B cell (primary cell): ENCODE measurements at places on chromosomes 6 and 20. TPM values are rescaled to one million over a fixed set of nuclear protein-coding genes. Genes with fewer than 3 reads are reported as not detected.

- no peaks in the 10 kb centered on the region for H3K27me3 ChIP-seq
- no peak overlapping the region for H3K4me3 ChIP-seq
- no peaks in the 10 kb centered on the region for H3K36me3 ChIP-seq
Measured at GRCh38 chr6:45074439-45074838, 253.7 kb upstream of the RUNX2 start.

DNA sequence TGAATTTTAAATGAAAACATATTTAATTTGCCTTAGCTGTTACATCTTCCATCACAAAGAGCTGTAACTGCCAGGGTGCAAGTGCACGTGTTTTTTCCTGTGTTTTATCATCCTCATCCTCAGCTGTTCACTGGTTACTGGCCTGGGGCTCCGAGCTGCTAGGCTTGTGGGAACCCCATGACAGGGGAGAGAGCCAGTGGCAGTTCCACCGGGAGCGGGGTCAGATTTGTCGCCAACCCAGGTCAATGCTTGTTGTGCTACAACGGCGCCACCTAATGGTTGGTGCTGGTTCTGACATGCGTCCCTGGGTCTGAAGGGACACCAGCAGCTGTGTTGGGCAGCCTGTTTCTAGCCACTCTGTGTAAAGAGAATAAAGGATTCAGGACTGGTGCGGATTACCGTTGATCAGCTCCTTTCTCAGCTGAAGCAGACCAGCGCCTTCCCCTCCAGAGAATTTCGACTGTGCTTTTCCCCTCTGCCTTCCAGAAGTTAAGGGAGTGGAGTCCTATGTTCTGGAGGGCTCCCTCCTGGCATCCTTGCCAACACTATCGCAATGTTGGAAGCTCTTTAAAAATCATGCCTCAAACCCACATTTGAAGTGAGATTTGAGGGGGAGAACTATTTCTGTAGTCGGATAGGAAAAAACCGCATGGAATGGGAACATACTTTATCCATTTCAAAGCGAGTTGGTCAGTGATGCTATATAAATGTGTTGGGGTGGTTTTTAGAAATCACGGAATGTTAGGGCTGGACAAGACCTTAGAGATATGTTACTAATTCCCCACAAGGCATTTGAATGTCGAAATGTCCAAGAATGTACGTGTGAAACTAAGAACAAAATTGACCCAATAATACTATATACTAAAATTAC is 32.1 kb downstream of the SUMO4 start:
- H3K36me3 ChIP-seq = no peaks in the 10 kb centered on the region
- H3K27me3 ChIP-seq = no peaks in the 10 kb centered on the region
- H3K4me3 ChIP-seq = no peak overlapping the region
- H3K27ac ChIP-seq = no peak overlapping the region
- peaks cover 7% of the 10 kb centered on the region for H3K4me1 ChIP-seq

DNA sequence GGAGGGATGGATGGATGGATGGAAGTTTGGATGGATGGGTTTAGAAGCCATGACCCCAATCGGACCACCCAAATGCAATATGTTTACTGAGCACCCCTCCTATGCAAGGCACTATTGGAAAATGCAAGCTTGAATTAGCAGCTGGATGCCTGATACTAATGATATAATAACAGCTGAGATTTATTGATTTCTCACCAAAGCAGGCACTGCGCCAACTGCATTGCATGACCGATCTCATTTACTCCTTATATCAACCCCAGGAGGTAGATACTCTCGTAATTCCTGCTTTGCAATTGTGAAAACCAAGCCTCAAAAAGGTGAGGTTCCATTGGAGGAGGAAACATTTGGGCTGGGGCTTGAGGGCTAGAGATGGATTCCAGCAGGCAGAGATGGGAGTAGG is 89.7 kb downstream of the KCNB1 start:
- H3K27me3 ChIP-seq = peaks cover 12% of the 10 kb centered on the region
- DNase-seq = no peak
- H3K4me3 ChIP-seq = no peak overlapping the region
- no peaks in the 10 kb centered on the region for H3K4me1 ChIP-seq
- H3K27ac ChIP-seq = no peak overlapping the region
- no peaks in the 10 kb centered on the region for H3K36me3 ChIP-seq

DNA sequence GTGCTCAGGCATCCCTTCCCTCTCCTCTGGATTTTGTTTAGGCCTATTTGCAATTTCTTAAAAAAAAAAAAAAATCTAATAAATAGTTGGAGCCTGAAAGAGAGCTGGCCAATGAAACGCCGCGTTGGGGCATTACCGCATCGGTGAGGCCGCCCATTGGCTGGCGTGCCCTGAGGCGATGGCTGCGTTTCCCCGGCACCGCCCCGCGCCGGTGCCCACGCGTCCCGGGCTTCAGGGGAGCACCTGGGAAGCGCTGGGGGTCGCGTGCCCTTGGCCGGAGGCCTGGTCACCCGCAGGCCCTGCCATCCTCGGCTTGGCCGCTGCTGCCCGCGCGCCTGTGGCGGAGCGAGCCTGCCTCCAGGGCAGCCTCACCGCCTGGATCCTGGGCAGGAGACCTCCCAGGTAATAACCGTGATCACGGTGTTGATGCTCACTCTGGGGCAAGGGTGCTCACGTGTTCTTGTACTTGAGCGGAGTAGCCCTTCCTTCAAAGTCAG is 155.4 kb downstream of the NRN1 start:
- H3K4me3 ChIP-seq = peak overlapping the region; percentile 74
- no peak overlapping the region for H3K27ac ChIP-seq
- peaks cover 5% of the 10 kb centered on the region for H3K4me1 ChIP-seq
- peak; percentile 70 for DNase-seq
- H3K27me3 ChIP-seq = peaks cover 15% of the 10 kb centered on the region

- DNase-seq = no peak
Measured at GRCh38 chr6:102517506-102517905, 1124.0 kb downstream of the GRIK2 start.

DNA sequence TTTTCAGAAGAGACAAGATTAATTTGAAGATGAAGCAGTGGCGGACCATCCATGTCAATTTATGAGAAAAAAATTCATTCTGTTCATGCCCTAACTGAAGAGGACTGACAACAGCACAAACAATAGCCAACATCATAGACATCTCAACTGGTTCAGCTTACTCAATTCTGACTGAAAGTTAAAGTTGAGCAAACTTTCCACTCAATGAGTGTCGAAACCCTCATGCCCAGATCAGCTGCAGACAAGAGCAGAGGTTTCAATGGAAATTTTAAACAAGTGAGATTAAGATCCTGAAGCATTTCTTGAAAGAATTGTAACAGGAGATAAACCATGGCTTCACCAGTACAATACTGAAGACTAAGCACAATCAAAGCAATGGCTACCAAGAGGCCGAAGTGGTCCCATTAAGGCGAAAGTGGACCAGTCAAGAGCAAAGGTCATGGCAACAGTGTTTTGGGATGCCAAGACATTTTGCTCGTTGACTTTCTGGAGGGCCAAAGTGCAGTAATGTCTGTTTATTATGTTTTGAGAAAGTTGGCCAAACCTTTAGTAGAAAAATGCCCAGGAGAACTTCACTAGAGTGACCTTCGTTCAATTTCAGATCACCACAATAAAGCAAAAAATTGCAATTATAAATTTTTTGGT is 6.1 kb upstream of the SFT2D1 start:
- no peaks in the 10 kb centered on the region for H3K36me3 ChIP-seq
- DNase-seq = no peak
- no peaks in the 10 kb centered on the region for H3K27me3 ChIP-seq
- no peak overlapping the region for H3K27ac ChIP-seq
- H3K4me3 ChIP-seq = no peak overlapping the region
- peaks cover 9% of the 10 kb centered on the region for H3K4me1 ChIP-seq

DNA sequence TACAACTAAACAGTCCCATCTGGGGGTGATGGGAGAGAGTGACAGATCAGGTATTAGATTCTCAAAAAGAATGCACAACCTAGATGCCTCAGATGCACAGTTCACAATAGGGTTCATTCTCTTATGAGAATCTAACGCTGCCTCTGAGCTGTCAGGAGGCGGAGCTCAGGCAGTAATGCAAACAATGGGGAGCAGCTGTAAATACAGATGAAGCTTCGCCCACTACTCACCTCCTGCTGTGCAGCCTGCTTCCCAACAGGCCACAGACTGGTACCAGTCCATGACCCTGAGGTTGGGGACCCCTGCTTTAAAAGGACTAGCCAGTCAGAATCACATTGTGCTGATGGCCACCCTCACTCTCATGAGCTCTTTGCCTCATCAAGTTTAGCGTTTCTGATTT is 247.0 kb upstream of the KCNQ5 start:
- no peaks in the 10 kb centered on the region for H3K36me3 ChIP-seq
- no peak for DNase-seq
- H3K27me3 ChIP-seq = no peaks in the 10 kb centered on the region

PAX1 gene
- total RNA-seq = not detected in 2 replicates

CUTA gene
- 134 and 137 TPM in 2 replicates for total RNA-seq

USP49 gene
- 7.5 and 9.9 TPM in 2 replicates for total RNA-seq

PPP1R18 gene
- 121 and 125 TPM in 2 replicates for total RNA-seq
